CD4-positive, alpha-beta T cell treated with Interleukin-4 for 4 hours (primary cell): ENCODE measurements at places on chromosomes 6 and 20.

GRCh38 chr6:101706576-101706975 is 313.1 kb downstream of the GRIK2 start:
- no peak for DNase-seq

- no peak for DNase-seq
These were observed 13.1 kb upstream of the PBOV1 start for GRCh38 chr6:138231381-138231886.

DNA sequence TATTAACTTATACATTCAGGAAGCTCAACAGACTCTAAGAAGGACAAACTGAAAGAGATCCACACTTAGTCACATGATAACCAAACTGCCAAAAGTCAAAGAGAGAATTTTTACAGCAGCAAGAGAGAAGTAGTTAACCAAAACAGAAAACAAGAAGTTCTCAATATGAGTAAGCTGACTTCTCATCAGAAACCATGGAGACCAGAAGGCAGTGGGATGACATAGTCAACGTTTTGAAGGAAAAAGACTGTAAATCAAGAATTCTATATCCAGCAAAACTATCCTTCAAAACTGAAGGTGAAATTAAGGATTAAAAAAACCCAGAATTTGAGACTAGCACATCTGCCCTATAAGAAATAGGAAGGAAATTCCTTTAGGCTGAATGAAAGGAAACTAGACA is 60.4 kb downstream of the COL19A1 start:
- no peak for DNase-seq

DNA sequence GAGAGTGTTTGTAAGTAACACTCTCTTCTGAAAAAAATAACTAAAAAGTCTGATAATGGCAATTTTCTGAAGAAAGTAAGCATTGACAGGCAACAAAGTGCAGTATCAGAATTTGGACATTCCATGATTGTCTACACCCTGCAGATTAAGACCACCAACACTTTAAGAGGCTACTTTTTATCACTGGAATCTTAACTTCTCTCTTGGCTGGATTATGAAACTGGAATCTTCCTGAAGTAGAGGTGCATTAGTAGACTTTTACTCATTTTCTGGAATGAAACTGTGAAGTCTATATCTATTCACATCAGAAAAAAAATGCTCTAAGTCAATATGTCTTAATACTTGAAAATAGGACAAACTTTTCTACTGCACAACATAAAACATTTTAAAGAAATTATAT is 547.5 kb downstream of the COL12A1 start:
- DNase-seq: no peak

DNA sequence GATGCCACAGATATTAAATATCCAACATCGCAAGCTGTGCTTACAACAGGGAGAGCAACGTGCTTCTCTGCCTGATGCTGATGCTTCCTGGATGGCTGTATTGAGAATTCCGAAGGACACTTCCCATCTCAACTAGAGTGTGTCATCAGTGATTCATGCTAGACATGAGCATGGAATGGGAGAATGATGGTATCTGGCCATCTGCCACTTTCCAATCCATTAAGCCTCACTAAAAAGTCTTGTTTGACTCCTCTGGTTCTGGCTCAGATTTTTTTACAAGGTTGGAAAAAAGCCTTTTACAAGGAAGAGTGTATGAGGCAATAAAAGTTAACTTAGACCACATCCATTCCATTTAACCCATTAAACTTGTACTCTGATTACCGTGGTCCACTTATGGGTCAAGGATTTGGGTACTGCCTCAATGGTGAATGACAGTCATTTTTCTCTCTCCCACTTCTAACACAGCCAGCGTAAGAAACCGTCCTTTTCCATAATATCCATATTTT is 265.3 kb downstream of the UST start:
- no peak for DNase-seq

DNA sequence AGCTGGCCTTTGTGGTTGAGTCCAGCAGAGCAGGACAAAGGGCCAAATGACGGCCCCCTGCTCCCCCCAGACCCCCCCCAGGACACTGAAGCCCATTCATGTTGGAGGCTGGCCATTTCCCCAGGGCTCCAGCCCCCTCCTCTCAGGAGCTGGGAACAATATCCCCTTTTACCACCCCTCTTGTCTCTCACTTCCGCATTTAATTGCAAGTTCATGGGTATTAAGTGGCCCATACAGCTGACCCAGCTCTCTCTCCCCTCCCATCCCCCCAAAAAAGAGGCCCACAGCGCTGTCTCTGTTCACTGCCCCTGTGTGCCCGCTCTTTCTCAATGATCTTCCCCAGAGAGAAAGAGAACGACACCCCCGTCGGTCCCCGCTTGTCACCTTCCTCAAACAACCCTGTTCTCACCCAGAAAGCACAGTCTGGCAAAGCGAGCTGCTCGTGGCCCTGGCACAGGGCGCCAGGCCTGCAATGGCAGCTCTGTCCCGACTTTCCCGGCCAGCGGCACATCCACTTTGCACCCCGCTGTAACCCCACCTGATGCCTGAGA is 30.4 kb downstream of the PREX1 start:
- DNase-seq: no peak
